NCI-H524 (cell line): ENCODE measurements at places on chromosomes 12 and 14.

DNA sequence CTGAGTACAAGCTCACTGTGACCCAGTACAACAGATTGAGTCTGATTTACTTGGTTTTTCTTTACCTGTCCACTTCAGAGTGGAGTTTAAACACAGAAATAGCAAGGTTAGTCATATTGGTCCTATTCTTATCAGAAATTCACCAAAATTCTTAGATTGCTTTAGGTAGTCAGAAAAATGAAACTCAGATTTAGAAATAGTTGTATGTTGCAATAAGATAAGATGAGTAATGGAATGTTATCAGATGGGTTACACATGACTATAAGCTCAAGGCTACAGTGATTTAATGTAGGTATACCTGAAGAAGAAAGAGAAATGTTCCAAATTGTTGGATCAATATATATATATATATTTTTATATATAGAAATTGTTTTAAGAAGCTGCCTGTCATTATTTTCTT lies 524.1 kb downstream of the LRFN5 start:
- no peak for DNase-seq

DNA sequence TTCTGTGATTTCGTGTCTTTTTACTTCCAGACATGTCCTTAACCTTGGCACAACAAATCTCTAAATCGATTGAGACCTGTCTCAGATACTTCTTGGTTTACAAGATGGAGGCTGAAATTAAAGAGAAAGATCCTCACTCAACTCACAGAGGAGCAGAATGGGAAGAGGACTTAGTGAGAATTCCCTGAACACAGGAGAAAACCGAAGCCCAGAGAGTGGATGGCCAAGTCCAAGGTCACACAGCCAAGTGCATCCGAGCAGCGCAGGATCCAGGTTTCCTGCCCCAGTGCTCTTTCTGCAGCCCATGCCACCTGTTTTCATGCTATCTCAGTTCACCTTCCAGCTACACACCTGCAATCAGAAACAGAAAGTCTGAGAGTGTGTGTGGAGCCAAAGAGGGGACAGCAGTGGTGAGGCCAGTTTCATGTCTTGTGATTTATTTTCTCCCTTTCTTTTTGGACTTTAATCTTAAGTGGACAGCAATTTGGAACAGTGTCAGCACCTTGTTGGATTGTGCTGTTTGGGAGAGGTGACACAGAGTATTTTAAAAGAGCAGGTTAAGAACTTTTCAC lies 22.9 kb upstream of the TCL1B start:
- no peak for DNase-seq

- no peak for DNase-seq
Observed at GRCh38 chr14:24828486-24828885, 194.5 kb upstream of the GZMB start.

- no peak for DNase-seq
Observed at GRCh38 chr12:24901576-24902461, 47.1 kb downstream of the BCAT1 start.

- DNase-seq: peak; percentile 81
Observed at GRCh38 chr14:70640938-70641547, 673 bp upstream of the TTC9 start.

DNA sequence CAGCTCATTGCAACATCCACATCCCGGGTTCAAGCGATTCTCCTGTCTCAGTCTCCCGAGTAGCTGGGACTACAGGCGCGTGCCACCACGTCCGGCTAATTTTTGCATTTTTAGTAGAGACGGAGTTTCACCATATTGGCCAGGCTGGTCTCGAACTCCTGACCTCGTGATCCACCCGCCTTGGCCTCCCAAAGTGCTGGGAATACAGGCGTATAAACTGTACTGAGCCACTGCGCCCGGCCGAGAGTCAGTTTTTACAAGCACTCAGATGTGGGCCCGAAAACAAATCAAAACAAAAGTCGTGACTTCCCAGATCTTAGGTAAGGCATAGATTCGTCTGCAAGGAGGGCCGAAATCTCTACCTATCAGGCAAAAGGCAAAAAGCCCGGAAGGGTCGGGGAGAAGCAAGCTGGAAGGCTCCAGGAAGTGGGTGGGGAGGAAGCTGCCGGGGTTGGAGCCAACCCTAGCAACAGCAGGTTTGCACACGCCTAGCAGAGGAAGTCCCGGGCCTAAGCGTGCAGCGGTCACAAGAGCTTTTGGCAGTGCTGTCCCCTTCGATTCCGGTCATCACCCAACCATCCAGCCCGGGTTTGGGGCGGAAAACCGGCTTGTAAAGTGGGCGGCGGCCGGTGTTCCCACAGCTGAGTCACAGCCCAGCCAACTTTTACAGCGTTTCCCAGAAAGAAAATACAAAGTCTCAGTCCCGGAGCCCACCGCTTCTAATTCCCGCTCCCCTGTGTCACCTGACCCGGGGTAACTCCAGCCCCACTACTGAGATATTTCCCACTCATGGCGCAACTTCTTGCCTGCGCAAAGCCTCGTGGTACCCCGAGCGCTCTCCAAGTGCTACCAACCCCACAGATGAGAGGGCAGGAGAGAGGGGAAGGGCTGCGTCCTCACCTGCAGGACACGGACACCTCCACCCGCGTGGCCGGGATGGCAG lies 583 bp downstream of the CPNE8 start:
- DNase-seq: peak; percentile 25

DNA sequence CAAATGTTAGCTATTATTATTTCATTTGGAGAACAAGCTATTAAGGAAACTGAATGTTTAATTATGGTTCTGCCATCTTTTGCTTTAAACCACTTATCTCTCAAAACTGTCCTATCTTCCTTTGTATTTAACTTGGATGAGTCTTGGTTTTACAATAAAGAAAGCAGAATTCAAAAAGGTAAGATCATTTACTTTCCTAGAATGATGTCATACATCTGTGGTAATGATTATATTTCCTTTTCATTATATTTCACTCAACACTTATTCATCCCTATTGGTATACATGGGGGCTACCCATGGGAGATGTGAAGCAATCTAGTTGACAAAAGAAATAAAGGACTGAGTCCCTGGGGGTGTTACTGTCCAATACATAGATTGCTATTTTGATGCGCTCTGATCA lies 456.7 kb downstream of the ZFP36L1 start:
- DNase-seq: no peak

DNA sequence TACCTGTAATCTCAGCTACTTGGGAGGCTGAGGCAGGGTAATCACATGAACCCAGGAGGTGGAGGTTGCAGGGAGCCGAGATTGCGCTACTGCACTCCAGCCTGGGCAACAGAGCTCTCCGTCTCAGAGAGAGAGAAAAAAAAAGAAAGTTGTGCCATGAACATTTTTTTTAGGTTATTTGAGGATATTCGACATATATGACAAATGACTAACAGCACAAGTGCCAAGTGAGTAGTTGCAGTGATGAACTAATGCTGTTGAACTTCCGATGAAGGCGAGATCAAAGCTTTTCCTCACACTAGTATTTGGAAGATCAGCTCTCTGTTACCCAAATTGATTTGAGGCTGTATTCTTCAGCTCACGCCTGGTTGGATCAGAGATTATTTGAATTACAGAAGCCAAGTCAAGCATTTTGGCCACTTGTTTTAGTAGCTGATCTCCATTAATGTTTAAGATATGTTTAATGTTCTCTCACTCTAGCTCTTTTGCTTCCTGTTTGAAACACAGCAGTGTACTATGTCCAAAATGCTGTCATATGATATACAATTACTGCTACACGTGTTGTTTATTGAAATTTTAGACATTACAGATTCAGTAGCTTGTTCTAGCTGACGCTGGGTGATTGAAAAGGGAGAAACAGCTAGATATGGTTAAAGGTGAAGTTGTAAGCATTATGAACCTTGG lies 43.4 kb downstream of the WDR20 start:
- DNase-seq: no peak

DNA sequence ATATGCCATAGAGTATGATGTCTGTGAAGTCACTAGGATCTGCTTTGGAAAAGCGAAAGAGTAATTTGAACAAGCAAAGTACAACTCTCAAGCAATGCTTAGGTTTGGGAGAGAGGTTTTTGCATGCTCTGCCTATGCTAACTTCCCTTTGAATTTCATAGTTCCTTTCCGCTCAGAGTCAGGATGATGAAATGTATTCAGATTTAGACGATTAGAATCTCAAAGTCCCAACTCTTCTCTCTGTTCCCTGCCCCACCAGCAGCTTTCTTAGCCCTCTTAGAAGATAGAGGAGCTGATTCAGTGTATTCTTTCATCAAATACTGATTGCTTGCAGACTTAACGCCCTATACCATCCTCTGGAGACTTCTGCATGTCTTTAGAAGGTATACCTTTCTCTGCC lies 11.5 kb downstream of the RAB5B start:
- no peak for DNase-seq

GRCh38 chr14:85701763-85702162 lies 171.8 kb downstream of the FLRT2 start:
- DNase-seq: no peak

- peak; percentile 26 for DNase-seq
Observed at GRCh38 chr12:62190689-62191490, 69.3 kb upstream of the USP15 start.

- DNase-seq: no peak
Observed at GRCh38 chr12:10030446-10030845, at the start of gene CLEC9A. TSS of gene CLEC9A (plus strand) at chr12:10030682. CDS start at chr12:10052688, 22,006 bp downstream.

GRCh38 chr12:72241552-72241951 lies 30.6 kb upstream of the TRHDE start:
- no peak for DNase-seq

GRCh38 chr14:71338153-71338552 lies 430.9 kb downstream of the PCNX1 start:
- DNase-seq: no peak

DNA sequence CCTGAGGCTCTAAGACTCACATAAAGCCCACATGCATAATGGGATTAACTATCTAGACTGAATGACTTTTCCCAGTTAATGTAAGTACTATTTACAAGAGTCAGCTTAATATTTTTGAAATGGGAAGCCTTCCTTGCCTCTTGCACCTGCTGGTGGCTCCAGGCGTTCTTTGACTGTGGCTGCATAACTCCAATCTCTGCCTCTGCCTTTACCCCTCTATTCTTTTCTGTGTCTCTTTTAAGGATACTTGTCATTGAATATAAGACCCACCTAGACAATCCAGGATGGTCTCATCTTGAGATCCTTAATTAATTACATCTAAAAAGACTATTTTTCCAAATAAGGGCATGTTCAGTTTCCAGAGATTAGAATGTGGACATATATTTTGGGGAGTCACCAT lies 66.9 kb upstream of the PCED1B start:
- no peak for DNase-seq

DNA sequence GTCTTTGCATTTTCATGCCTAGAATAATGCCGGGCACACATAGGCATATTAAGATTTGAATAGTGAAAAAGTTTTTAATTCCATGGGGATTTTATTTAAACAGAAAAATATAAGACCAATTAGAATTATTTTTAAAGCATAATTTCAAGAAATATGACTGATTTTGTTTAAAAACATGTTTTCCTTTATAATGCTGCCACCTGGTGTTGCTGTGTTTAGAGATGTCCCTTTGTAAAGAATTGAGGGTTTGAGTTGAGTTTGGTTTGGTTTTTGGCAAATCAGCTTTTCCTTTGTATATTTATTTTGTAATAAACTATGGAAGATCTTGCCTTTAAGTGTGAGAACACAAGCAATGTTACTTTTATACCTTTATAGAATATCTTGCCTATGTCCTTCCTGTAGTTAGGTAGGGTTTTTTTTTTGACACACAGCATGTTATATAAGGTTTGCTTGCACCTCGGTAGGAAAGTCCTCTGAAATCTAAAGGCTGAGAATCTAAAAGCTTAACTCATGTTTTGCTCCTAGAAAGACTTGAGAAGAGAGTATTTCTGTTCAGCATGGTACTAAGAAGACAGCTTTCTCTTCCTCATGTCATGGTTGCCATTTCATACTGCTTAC lies 31.4 kb upstream of the SNAPC1 start:
- peak; percentile 18 for DNase-seq

GRCh38 chr12:101857043-101857558 lies 20.3 kb upstream of the DRAM1 start:
- no peak for DNase-seq

GRCh38 chr14:37142835-37143401 lies 29.5 kb downstream of the SLC25A21 start:
- no peak for DNase-seq

DNA sequence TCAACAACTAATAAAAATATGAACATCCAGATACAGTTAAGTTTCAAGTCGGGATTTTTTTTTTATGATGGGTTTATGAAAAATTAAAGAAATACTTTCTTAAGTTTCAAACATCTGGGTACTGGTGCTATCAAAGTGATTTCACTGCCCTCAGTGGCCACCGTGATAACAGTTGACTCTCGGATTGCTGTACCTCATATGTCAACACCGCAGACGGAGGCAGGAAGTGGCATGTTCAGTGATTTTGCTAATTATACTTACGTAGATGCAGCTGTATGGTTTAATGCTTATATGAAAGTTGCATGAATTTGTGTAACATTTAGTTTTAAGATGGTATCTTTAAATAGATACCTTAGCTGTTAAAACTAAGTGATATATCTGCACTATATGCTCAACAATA lies 20.8 kb upstream of the FBLN5 start:
- no peak for DNase-seq

GRCh38 chr12:108248011-108248410 lies 91.1 kb downstream of the CMKLR1 start:
- DNase-seq: no peak

- no peak for DNase-seq
Observed at GRCh38 chr12:107760207-107760808, 629 bp downstream of the PRDM4 start.

DNA sequence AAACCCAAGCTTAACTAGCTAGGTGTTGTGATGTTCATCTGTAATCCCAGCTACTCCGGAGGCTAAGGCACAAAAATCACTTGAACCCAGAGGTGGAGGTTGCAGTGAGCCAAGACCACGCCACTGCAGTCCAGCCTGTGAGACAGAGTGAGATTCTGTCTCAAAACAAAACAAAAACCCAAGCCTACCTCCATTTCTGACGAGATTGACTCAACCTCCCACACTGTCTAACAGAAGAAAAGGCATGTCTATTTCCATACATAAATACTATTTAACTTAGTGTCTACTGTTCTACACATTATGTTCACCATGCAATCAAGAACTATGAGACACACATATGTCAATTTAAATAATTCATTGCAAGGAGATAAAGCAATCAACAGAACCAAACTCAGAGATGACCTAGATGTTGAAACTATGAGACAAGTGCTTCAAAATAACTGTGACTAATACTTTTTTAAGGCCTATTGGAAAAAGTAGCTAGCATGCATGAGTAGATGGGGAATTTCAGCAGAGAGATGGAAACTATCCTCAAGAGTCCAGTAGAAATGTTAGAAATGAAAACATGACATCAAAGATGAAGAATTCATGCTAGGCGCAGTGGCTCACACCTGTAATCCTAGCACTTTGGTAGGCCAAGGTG lies 75.9 kb upstream of the DHRS4 start:
- no peak for DNase-seq

DNA sequence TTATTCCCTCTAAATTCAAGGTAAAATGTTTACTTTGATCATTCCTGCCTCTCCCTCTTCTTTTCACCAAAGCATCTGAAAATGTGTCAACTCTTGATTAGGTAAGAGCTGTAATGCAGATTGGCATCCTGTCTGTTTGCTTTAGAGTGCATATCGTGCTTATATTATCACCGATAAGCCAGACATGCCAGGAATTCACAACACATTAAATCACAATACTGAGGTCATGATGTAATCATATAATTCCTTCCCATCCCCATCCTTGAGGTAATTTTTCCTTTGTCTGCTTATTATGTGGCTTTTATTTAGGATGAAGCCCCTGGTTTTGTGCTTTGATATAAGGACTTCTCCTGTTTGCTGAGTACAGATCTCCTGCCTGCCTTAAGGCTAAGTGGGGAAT lies 10.2 kb downstream of the DDX47 start:
- DNase-seq: no peak
